CD4-positive, alpha-beta memory T cell (primary cell): ENCODE measurements at places on chromosomes 2 and 18. TPM values are rescaled to one million over a fixed set of nuclear protein-coding genes. Genes with fewer than 3 reads are reported as not detected.

DNA sequence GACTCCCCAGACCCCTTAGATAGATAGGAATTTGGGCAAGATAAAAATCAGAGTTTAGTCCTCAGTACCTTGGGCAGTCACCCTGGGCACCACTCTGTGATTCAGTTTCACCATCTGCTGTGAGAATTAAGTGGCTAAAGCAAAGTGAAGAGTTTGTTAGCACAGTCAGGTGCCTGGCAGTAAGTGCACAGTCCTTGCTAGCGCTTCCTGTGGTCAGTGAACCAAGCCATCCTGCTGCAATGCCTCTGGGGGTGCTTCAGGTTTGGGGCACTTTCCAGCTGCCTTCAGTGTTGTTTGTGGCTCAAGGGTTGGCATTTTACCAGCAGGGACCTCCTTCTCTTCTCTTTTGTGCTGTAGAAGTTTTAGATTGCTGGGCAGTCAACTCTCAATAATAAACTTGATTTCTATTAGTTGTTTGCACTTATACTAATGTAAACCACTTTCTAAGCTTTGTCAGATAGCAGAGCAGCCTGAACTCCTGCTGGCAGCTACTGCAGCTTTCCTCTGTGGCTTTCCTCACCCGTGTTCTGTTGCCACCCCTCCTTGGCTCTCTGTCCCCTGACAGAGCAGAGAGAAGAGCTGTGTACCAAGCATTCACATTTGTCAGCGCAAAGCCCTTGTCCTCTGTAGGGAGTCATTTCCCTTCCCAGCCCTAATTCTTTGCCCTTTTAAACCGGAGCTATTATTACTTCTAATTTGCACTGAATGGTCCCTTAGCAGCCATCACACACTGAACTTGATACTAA is 48.4 kb upstream of the RMP24 start:
- DNase-seq = no peak

GRCh38 chr2:181627545-181627944 is 29.4 kb downstream of the CERKL start:
- no peak for DNase-seq

- DNase-seq = no peak
These were observed 56.6 kb upstream of the TLK1 start for GRCh38 chr2:171217330-171217729.

Gene UGT1A10
- total RNA-seq = not detected

DNA sequence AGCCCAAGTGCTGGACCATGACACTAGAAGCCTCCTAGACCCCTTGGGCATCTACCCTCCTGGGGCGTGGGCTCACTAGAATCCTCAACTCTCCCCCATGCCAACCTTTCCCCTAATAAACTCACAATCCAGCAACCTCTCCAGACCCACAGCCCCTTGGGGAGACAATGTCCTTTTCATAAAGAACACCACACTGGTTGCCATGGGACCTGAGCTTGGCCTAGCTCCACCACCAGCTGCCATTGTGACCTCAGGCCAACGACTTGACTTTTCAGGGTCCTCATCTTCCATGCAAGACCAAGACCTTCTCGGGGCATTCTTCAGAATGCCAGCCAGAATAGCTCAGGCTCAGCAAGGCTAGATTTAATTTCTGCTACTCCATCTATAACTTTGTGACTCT is 128.1 kb upstream of the NPAS2 start:
- no peak for DNase-seq

Gene TIA1
- 208 TPM for total RNA-seq

DNA sequence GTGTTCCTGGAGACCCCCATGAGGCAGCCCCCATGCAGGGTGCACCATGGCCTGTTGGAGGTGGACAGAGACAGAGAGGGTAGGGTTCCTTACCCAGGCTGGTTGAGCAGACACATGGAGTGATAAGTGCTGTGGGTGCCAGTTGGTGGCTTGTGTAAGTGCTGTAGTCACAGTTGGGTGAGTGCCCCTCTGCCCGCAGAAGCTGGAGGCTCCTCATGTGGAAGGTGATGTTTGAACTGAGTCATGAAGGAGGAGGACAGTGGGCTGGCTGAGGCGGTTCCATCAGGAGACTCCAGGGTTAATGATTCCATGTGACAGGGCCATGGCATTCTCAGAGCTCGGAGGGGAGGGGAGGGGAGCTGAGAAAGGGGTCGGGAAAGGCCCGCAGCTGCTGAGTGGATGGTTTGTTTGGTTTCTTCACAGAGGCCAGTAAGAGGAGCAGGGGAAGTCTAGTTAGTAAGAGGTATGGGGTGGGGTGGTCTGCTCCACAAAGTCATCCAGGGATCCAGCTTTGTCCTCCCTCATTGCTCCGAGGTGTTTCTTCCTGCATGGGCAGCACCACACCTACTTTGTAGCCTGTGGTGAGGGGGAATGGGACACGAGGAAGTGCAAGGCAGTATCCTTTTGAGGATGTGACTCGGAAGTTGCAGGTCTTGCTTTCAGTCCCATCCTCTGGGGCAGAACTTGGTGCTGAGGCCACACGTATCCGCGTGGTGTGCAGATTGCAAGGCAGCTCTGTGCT is 13.6 kb downstream of the IMPA2 start:
- no peak for DNase-seq

DNA sequence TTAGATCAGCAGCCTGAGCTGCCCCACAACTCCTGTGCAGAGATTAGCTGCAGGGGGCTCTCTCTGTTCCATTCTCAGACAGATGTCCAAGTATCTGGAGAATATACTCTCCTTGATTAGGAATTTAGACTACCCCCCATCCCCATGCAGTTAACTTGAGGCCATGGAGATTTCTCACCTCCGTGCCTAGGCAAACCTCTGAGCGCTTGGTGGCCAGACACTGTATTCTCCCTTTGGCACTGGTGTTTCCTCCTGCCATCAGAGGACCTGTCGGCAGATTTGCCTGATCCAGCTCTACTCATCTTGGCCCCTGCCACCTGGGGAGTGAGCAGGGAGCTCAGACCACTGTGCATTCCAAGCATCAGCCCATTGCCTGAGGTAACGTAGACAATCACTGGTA is 48.3 kb downstream of the ZNF804A start:
- DNase-seq = no peak
